Activated CD8-positive, alpha-beta memory T cell treated with anti-CD3 and anti-CD28 coated beads for 1 hour (primary cell): ENCODE measurements at places on chromosomes 11 and 22.

GRCh38 chr11:6417907-6418556 lies 862 bp downstream of the APBB1 start:
- DNase-seq: no peak

DNA sequence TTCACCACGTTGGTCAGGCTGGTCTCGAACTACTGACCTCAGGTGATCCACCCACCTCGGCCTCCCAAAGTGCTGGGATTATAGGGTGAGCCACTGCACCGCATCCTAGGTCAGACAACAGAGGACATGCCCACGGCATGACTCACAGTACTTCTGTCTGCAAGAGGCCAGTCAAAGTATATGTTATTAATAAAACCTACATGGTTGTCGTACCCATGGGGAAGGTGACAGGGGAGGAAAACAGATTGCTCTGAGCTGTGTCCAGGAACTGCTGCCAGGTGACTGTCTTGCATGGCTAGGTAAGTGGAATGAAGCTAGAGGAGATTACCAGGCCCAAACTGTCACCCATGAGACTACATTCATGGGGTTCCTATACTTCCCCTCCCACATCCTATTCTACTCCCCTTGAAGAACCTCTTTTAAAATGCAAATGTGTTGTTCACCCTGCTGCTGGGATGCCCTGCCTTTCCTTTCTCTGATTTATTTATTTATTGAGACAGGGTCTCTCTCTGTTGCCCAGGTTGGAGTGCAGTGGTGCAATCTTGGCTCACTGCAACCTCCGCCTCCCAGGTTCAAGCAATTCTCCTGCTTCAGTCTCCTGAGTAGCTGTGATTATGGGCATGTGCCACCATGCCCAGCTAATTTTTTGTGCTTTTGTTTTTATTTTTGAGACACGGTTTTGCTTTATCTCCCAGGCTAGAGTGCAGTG lies 2.0 kb upstream of the NLRX1 start:
- DNase-seq: no peak

- DNase-seq: no peak
These were observed 326.9 kb downstream of the CTTN start for GRCh38 chr11:70725278-70725677.

GRCh38 chr11:14342906-14343305 lies 16.1 kb downstream of the RRAS2 start:
- no peak for DNase-seq

DNA sequence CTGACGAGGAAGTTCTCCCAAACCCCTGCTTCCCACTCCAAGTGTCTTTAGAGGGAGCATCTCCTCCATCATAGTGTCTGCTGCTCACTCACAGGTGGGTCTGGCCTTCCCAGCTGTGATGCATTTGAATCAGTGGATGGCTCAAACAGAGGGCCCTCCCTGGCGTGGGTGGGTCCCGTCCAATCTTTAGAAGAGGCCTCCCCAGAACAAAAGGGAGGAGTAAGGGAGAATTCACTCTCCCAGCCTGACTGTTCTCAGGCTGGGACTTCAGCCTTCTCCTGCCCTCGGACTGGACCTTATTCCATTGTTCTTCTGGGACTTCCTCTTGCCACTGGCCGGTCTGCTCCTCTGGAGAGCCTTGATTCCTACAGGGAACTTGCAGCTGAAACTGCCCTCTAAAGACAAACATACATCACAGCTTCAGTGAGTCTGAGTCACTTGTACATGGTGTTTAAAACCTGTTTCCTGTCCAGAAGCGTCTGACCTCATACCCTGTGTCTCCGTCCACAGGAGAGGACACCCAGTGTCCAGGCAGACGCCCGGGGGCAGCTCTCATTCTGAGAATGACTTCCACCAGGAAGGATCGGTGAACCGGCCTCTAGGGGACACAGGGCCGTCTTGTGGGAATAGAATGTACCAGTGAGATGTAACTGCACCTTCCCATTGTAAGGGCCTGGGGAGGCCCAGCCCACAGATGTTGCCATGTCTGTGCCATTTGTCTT lies 234.7 kb downstream of the BRD1 start:
- DNase-seq: no peak
